ENCODE measurements at places on chromosomes 4 and X. TPM values are rescaled to one million over a fixed set of nuclear protein-coding genes. Genes with fewer than 3 reads are reported as not detected.

GRCh38 chr4:69860521-69861298 lies 765 bp upstream of the SULT1E1 start:
- no peak for DNase-seq

GRCh38 chr4:4506961-4507360 lies 34.9 kb downstream of the STX18 start:
- DNase-seq, result no peak

DNA sequence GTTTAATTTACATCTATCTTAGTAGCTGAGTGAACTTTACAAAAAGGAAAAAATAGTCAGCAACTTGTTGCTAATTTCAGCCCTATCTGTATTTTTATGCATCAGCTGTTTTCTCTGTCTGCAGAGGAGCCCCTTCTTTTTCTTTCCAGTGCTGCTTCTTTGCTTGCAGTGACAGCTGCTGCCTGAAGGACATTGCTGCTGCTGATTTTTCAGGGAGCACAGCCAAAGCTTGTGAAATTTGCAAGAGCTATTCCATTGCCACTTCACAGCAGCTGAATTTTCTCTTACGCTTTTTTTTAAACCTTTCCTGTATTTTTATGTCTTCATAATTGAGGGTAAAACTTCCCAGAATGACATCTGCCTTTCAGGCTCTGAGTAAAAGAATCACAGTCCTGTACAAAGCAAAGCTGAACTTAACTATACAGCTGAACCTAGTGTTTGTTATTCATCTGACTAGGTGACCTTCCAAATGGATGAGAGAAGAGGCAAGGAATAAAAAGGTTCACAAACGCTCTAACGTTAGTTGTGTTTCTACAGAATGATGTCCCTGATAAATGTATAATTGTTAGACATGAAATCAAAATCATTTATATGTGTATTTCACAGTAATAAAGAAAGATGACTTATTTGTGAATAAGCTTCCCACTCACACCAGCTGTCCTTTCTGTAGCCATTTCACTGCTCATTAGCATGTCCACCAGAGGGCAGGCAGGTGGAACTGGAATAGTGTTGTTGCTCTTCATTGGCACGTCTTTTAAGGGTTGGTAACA lies 541.4 kb downstream of the ADGRL3 start:
- DNase-seq, result no peak

GRCh38 chr4:28436191-28437080 lies 1575.8 kb downstream of the STIM2 start:
- DNase-seq, result no peak

GRCh38 chr4:8414377-8414776 lies 26.1 kb downstream of the ACOX3 start:
- no peak for DNase-seq

MAGEE1 gene
- polyA plus RNA-seq, result 4.7 TPM

GRCh38 chr4:39697740-39698423 lies at the start of gene UBE2K:
Gene UBE2K, plus strand, starts transcription at chr4:39698136. Its CDS starts 192 bp downstream, at chr4:39698328.
- peak; percentile 70 for DNase-seq

GRIA3 gene
- polyA plus RNA-seq, result not detected

FDCSP gene
- polyA plus RNA-seq, result not detected

Measured in A549 (cell line).